ENCODE measurements at places on chromosomes 6 and 20.

DNA sequence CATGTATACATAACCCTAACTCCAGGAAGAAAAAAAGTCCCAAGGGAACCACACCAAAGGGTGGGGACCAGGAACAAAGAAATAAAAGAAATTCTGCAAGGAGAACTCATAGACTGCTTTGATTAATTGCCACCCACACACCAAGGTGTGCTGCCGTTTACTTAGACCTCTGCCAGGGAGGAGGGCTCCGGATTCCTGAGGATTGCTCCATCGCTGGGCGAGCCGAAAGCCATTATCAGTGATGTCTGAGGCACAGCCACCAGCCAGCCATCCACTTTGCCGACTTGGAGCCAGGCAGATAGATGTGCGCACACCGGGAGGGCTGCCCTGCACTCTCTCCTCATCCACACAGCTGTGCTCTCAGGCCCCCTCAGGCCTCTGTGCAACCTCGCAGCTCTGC lies 272.7 kb upstream of the FOXQ1 start:
- DNase-seq = no peak

- peak; percentile 81 for DNase-seq
These were observed 54.4 kb upstream of the CEP85L start for GRCh38 chr6:118705544-118706491.

- DNase-seq = no peak
These were observed 25.4 kb downstream of the KIAA0319 start for GRCh38 chr6:24620637-24621036.

DNA sequence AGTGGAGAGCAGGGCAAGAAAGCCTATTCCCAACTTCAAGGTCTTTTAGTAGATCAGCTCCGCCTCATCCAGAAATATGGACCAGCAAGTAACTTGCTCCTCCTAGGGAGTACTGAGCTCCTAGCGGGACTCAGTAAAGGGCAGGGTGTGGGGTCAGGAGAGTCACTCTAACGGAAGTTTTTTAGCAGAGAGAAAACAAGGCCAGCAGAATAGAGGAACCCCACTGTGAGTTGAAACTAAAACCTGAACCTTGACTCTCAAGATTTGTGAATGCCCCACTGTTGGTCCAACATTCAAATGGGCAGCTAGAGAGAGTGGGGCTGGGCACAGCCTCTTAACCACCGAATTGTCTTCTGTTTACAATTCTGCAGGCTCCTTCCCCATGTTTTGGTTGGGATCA lies 244.8 kb downstream of the FARS2 start:
- no peak for DNase-seq

DNA sequence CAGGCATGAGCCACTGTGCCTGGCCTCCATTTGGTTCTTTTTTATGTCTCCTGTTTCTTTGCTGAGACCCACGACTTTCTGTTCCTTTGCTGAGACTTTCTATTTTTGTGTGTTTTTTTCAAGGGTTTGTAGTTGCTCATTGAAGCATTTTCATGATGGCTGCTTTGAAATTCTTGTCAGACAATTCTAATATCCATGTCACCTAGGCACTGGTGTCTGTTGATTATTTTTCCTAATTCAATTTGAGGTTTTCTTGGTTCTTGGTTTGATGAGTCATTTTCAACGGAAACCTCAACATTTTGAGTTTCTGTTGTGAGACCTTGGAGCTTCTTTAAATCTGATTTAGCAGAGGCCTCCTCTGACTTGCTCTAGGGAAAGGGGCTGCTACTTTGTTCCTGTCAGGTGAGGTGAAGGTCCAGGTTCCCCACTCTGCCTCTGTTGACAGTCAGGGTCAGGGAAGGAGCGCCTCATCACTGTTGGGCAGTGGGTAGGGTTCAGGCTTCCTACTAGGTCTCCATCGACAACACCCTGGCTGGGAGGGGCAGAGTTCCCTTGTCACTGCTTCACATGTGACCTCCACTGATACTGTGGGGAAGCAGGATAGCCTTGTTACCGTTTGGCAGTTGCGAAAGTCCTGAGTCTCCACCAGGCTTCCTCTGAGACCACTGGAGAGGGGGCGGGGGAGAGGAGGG lies 67.2 kb upstream of the RNF24 start:
- DNase-seq = peak; percentile 78

GRCh38 chr20:36352843-36353553 lies 46.9 kb downstream of the DLGAP4 start:
- no peak for DNase-seq

DNA sequence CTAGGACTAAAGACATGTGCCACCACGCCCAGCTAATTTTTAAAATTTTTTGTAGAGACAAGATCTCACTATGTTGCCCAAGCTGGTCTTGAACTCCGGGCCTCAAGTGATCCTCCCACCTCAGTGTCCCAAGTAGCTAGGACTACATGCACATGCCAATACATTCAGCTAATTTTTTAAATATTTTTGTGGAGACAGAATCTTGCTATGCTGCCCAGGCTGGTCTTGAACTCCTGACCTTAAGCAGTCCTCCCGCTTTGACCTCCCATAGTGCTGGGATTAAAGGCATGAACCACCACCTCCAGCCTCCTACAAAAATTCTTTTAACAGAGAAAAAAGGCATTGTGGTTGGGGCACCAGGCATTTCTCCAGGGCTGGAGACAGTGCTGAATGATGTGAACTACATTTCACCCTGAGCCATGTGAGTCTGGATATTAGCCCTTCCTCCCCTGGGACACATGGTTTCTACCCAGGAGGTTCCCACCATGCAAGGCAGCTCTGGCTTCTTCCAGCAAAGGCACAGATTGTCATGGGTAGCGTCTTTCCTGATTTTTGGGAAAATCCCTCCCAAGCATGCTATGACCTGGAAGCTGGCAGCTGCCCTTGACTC lies 36.3 kb upstream of the CMTR1 start:
- peak; percentile 86 for DNase-seq

DNA sequence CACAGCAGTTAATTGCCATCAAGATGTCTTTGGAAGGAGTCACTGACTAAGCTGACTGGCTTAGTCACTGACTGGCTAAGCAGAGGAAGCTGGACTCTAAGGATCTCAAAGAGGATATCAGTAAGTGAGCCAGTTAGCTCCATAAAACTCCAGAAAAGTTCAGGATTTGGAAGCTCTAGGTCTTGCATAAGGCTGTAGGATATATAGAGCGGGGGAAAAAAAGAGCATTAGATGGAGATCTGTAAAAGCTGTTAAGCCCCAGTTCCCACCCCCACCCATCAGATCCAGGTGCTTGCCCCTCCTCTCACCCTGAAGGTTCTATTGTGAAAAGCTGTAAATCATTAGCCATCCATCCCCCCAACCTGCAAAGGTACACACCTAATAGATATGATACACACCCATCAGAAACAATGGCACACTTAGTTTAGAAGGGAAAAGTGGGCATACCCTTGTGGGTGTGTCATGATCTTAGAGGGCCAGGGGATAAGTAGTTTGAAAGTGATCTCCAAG lies 32.2 kb downstream of the CARMIL1 start:
- DNase-seq = peak; percentile 65

DNA sequence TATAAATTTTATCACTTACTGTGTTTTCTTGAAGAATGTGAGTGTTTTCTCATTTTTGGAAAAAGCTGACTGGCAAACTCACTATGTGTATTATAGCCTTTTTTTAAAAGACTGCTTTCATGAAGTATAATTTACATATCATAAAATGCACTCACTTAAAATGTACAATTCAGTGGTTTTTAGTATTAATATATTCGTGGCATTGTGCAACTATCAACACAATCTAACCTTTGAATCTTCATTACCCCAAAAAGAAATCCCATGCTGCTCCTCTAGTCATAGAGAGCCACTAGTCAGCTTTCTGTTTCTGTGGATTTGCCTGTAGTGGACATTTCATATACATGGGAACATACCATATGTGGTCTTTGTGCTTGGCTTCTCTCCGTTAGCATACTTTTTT lies 143.8 kb downstream of the PLCB4 start:
- DNase-seq = no peak

Measured in fibroblast of upper back skin (primary cell).